ENCODE measurements at places on chromosomes 2 and 18.

- no peak for DNase-seq
Observed at GRCh38 chr2:170502361-170503130, 212.6 kb upstream of the SP5 start.

GRCh38 chr18:56233595-56233994 is 404.8 kb downstream of the TXNL1 start:
- DNase-seq, result peak; percentile 74

DNA sequence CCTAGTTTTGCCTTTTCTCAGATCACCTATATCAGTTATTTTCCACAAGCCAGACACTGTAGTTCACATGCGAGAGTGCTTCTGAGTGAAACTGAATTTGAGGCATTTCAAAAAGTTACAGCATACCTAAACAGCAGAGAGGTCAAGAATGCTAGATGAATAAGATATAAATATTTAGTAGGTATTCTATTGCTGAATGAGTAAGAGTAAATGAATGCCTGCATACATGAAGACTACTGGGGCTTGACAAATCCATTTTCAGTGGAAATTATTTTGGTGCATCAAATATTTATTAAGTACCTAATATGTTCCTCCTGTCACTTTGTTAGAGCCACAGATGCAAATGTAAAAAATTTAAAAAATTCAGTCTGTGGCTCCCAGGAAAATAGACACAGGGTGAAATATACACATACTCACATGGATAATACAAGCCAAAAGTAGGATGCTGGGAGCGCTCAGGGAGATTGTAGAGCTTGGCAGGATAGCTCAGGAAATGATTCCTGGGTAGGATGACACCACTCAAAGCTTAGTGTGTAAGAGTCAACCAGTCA is 27.6 kb upstream of the CDC42EP3 start:
- DNase-seq, result peak; percentile 29

GRCh38 chr18:50494569-50494968 is 65.3 kb upstream of the MAPK4 start:
- DNase-seq, result no peak

- no peak for DNase-seq
Observed at GRCh38 chr2:177434475-177434874, 41.9 kb downstream of the AGPS start.

DNA sequence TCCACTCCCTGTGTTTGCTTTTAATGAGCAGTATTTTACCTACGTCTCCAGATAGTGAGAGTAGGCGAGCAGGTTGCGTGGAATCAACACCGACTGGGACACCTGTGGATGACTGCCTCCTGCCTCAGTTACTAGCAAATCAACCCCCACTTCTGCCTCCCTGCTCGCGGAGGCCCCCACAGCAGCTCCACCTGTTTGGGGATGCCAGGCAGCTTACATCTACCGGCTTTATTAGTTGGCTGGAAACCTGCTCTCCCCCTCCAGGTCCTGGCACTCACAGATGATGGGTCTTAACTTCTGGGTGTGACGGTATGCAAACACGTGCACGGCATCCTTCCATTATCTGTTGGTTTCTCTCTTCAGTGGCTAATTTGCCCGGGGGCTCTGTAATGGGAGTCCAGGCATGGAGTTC is 164.4 kb upstream of the SESTD1 start:
- DNase-seq, result no peak

- no peak for DNase-seq
Observed at GRCh38 chr18:9613550-9614400, 584 bp downstream of the PPP4R1 start.

- DNase-seq, result peak; percentile 96
Observed at GRCh38 chr2:42141687-42142546, 27.2 kb upstream of the EML4 start.

GRCh38 chr2:73426176-73426575 is 40.5 kb downstream of the ALMS1 start:
- DNase-seq, result no peak

DNA sequence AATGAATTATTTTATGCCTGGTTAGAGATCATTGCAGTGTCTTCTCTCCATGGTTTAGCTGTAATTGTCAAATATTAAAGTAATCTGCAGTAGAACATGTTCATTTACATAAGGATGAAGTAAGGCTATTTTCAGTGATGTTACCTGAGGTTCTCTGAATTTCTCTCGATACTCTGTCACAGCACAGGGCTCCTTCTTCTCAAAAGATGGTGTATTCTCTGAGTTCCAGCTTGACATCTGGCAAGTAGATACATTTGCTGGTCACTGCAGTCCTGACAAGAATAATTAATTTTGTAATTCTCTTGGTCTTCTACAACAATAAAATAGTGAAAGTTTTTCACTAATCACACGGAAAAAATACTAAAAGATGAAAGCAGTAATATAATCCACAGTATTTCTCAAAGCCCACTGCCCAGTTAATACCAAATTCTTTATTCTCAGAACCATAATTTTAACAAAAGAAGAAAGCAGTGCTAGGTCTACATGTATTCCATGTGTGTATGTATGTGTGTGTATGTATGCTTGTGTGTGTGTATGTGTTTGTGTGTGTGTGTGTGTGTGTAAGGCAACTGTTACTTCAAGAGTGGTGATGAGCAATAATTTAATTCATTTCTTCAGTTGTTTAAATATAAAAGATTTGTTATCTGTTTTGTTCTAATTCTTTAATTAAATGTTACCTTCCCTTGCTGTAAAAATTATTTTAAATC is 1165.5 kb upstream of the SLC39A10 start:
- DNase-seq, result no peak

GRCh38 chr2:238024986-238025385 is 35.8 kb upstream of the SCLY start:
- peak; percentile 42 for DNase-seq

DNA sequence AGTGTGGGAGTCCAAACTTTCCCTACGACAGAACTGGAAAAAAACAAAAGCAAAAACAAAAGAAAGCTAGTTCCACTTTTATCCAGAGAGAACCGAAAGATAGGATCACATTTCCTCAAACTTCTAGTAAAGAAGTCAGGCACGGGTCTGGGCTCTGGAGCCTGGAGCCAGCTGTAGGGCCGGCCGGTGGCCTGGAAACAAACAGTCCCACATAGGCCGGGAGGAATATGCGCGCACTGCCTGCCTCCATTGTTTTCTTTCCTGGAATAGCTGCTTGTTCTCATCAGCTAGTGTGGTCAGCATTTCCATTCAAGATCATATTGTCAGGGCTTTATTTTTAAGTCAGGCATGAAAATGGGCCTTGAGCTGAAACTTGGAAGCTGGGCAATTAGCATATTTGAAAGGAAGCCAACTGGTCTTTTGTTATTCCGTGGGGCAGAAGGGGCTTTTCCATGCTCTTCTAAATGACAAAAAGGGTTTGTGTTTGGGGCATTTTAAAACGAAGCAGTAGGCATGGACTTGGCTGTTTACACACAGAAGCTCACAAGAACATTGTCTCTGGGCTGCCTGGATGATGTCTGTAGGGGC is 58.7 kb upstream of the RFX8 start:
- no peak for DNase-seq

DNA sequence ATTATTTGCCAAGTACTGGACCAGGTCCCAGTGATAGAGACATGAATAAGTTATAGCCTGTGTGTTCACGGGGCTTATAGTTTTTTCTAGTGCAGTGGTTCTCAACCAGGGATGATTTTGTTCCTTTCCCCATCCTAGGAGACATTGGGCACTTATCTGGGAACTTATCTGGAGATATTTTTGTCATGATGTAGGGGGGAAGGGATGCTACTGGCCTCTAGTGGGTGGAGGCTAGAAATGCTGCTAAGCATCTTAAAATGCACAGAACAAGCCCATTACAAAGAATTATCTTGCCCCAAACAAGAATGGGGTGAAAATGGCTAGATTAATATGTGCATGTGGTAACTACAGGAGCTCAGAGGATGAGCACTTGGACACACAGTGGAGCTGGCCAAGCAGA is 75.2 kb downstream of the KLHL29 start:
- peak; percentile 39 for DNase-seq

- DNase-seq, result no peak
Observed at GRCh38 chr2:39490586-39490985, 53.5 kb upstream of the MAP4K3 start.

DNA sequence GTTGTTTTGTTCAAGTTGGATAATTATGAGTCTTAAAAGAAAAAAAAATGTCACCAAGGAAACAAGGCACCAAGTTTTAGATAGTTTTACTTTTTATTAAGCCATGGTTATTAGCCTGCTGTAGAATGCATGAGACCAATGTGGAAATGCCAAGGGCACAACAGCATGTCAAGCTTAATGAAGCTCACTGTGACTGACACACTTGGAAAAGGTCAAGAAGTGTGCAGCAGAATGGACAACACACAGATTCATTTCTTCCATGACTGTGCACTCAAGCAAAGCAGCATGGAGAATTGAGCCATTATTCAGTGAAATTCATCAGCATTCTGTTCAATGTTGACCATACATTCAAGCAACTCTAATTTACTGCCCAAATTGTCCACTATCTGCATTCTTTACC is 23.6 kb downstream of the SPHKAP start:
- no peak for DNase-seq

GRCh38 chr2:14678761-14679160 is 46.2 kb downstream of the LRATD1 start:
- DNase-seq, result no peak

GRCh38 chr2:96762529-96763311 is 2.0 kb downstream of the CNNM4 start:
- no peak for DNase-seq

DNA sequence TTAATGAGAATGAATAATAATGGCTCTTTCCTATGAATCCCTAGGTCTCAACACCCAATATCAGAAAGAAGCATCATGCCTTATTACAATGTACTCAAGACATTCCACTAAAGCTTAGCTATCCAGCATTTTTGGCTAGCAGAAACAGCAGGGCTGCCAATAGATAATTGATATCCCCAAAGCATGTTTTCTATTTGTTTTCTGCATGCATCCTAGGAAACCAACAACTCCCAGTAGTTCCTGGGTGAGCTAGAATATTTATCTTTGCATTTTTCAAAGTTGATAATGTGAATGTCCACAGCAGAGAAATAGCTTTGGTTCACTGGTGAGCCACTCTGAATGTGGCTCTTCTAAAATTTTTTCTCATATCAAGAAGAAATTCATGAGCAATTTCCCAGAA is 5.8 kb upstream of the ANTXR1 start:
- no peak for DNase-seq

GRCh38 chr2:101026253-101026701 is 24.2 kb downstream of the RPL31 start:
- no peak for DNase-seq

DNA sequence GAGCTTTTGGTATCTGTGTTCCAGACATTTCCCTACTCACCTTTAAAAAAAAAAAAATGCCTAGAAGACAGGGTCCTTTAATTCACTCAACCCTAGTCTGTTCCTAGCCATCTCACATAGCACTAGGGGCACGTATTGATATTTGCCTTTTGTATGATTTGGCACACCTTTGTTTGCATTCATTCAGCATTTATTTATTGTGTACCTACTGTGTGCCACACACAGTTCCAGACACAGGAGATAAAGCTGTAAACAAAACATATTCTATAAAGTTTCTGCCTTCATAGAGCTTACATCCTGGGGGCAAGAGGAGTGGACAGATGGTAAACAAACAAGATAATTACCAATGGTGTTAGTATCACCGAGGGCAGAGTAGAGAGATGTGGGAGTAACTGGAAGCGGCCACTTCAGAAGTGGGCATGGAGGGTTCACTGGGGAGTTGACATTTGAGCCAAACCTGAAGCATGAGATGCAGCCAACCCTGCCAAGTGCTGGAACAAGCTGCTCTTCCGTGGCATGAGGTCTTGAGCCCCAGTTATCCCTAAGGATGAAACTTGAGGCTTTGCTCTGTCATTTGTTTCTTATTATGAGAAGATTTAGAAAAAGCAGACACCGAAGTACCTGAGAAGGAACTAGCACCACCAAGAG is 18.2 kb downstream of the MAPRE2 start:
- DNase-seq, result no peak

GRCh38 chr2:45301307-45302277 is 292.3 kb upstream of the SIX2 start:
- DNase-seq, result no peak

DNA sequence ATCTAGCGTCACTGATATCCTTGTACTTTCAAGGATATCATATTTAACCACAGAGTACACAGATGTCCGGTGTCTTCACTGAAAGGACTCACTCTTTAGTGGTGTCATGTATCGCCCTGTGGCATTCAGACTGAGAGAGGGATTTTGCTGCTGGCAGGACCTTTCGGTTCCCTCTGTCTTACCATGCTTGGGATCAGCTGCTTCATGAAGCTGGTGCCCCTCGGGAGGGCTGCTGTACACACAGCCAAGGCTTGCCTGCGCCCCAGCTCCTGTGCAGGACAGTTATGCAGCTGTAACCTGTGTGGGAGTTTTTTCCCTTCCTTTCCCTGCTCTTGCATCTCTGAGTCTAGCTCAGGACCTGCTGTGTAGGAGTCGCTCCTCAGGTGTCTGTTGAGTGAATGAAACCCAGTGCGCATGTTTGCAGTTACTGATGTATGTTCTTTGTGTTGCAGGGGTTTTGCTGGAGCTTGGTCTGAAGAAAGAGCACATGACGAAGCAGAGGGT is 64.4 kb downstream of the GREB1 start:
- DNase-seq, result no peak

- DNase-seq, result no peak
Observed at GRCh38 chr2:197705912-197706838, 1.0 kb downstream of the MARS2 start.

DNA sequence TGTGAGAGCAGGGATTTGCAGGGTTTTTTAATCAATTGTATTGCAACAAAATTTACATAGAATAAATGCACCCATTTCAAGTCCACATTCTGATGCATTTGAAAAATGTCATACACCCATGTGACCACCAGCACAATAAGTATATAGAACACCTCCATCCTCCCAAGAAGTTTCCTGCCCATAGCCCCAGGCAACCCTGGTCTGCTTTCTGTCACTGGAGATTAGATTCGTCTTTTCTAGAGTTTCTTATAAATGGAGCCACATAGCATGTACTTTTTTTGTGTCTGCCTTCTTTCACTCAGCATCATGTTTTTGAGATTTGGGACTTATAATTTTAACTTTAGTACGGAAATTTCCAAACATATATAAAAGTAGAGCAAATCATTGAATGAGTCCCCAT is 127.2 kb upstream of the EPAS1 start:
- DNase-seq, result no peak

- peak; percentile 60 for DNase-seq
Observed at GRCh38 chr2:219294356-219295351, 14.5 kb downstream of the PTPRN start.

DNA sequence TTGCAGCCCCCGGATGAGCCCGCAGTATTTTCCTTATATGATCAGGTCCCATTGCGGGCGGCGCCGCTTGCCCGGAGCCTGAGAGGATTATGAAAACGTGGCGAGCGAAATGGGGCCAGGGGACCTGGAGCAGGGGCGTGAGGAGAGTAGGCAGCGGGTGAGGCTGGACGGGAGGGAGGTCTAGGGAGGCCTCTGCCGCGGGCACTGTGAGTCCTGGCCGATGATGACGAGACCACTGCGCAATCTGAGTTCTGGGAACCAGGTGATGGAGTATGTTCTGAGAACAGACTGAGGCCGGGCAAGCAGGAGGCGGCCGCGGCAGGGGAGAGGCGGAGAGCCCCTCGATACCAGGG is 790 bp upstream of the ACAA2 start:
- peak; percentile 49 for DNase-seq

- no peak for DNase-seq
Observed at GRCh38 chr2:142842369-142842768, 35.1 kb upstream of the KYNU start.

- no peak for DNase-seq
Observed at GRCh38 chr2:3175568-3175955, 202.1 kb downstream of the EIPR1 start.

GRCh38 chr2:240518981-240519380 is 38.8 kb downstream of the ANKMY1 start:
- DNase-seq, result no peak

All from brain microvascular endothelial cell (primary cell).